ENCODE measurements at places on chromosomes 2 and 18.

DNA sequence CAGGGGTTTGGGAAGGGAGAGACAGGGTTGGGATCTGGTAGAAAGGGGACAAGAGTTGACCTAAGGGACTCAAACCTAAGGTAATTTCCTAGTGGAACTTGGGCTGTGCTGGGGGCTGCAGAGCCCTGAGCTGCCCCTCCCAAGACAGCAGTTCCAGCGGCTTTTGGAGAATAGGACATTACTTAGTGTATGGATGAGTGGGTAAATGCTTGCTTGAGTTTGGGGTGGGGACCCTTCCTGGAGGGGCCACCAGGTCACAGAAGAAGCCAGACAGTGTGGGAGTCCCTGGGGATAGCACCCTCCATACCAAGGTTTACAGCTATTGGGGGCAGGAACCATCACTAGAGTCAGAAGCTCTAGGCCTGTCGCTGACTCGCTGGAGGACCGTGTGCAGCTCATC is 111.5 kb downstream of the CAPN13 start:
- DNase-seq = no peak

DNA sequence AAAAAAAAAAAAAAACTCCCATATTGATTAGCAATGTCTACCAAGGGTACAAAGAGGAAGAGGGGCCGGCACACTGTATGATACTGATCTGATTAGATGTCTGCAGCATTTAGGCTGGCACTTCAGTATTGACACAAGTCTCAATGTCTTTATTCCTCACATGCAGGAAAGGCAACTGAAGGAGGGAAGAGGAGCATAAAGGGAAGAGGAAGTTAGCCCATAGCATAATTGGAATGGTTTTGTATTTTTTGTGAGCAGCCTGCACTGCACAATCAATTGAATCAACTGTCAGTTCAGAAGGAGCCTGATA is 79.0 kb downstream of the DNER start:
- DNase-seq = no peak

DNA sequence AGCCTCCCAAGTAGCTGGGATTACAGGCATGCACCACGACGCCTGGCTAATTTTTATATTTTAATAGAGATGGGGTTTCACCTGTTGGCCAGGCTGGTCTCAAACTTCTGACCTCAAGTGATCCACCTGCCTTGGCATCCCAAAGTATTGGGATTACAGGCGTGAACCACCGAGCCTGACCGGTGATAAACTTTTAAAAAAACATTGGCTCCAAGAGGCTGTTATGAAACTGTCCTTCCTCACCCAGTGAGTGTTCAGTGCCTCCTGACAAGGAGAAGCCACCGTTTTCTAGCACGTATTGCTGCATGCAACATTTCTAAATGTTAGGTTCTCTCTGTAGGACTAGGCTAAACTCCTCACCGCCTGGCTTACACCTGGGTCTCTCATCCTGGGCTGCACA is 63.3 kb downstream of the EDAR start:
- no peak for DNase-seq

DNA sequence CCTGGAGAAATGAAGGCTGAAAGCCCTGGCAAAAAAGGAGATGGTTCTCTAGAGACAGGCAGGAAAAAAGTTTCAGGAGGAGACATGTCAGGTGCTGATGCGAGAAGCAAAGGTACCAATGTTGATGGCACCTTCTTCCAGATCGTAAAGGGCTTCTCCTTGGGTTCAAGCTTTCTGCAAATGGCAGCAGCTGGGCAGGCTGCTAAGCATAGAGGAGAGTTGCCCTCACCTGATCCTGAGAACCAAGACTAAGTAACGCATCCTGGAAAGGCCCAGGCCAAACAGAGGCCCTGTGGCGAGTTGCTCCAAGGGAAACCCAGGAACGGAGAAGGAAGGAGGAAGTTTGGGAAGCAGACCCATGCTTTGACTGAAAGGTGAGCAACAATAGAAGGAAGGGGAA is 23.6 kb upstream of the AFTPH start:
- no peak for DNase-seq

GRCh38 chr18:56999823-57000222 is 147.1 kb upstream of the BOD1L2 start:
- DNase-seq = no peak

DNA sequence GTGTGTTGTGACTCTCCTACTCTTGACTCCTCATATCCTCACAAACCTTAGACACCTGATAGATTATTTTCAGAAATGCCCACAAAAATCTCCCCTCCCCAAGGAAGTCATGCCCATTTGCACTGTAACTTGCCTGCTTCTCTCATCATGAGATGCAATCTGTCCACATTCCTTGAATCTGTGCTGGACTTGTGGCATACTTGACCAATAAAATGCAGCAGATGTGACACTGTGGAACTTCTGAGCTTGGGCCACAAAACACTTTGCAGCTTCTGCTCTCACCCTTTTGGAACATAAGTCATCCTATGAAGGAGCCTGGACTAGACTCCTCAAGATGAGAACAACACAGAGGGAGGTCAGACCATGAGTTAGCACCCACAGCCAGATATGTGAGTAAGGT is 4.4 kb upstream of the PID1 start:
- no peak for DNase-seq

GRCh38 chr18:57475903-57476302 is 40.7 kb downstream of the ONECUT2 start:
- DNase-seq = no peak

DNA sequence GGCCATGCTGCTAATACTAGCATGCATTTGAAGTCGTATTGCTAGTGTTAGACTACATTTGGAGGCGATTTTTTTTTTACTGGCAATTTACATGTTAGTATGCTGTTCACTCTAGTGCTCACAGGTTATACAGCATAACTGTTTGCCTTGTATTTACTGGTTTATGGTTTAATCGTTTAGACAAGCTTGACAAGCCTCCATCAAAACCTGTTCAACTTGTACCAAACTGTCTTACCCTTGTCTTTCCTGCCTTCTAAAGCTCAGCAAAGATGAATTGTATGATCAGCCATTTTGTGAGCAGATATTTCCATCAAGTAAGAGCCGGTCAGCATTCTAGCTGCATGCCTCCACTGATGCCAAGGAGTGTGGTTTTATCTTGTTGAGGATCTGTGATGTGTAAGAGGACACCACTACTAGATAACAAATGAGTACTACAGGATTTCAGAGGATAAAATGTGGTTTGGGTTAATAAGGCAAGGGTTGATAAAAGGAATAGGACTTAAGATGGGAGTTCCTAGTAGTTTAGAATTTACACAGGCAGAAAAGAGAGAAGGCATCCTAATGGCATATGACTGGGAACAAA is 68.4 kb upstream of the ITM2C start:
- no peak for DNase-seq

GRCh38 chr2:134499307-134499926 is 219.4 kb downstream of the TMEM163 start:
- DNase-seq = no peak

- peak; percentile 32 for DNase-seq
Observed at GRCh38 chr2:59389240-59389639, 1148.1 kb upstream of the FANCL start.

- DNase-seq = no peak
Observed at GRCh38 chr2:207490441-207490840, 39.3 kb upstream of the CREB1 start.

GRCh38 chr2:219636144-219636915 is 8.9 kb downstream of the SLC4A3 start:
- no peak for DNase-seq

DNA sequence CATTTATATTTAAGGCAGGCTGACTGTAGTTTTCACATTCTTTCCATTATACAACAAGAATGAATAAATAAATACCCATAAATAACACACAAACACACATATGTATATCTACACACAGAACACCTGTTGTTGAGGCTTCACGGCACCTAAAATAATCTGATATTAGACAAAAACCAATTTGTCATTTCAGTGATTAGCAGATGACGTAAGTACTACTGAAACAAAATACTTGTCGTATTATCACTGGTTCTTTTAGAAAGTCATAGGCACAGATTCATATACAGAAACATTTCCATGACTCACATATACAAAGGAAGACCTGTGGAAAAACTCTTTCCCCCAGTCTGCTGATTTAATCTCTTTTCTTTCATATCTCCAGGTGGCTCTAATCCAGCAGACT is 1113.4 kb upstream of the FANCL start:
- DNase-seq = no peak

GRCh38 chr18:42458226-42458625 is 503.2 kb downstream of the PIK3C3 start:
- no peak for DNase-seq

GRCh38 chr2:99150706-99151105 is 4.0 kb downstream of the TSGA10 start:
- DNase-seq = no peak

DNA sequence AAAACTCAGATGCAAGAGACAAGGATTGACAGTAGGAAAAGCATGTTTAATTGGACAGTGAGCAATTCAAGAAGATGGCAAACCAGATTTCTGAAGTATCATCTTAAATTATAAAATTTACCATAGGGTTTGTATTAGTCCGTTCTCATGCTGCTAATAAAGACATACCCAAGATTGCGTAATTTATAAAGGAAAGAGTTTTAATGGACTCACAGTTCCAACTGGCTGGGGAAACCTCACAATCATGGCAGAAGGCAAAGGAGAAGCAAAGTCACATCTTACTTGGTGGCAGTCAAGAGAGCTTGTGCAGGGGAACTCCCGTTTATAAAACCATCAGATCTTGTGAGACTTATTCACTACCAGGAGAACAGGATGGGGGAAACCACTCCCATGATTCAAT is 24.0 kb upstream of the NOL4 start:
- no peak for DNase-seq

GRCh38 chr2:9200633-9201015 is 6.0 kb upstream of the ASAP2 start:
- DNase-seq = no peak

GRCh38 chr2:47300609-47301276 is 102.2 kb upstream of the MSH2 start:
- DNase-seq = no peak

DNA sequence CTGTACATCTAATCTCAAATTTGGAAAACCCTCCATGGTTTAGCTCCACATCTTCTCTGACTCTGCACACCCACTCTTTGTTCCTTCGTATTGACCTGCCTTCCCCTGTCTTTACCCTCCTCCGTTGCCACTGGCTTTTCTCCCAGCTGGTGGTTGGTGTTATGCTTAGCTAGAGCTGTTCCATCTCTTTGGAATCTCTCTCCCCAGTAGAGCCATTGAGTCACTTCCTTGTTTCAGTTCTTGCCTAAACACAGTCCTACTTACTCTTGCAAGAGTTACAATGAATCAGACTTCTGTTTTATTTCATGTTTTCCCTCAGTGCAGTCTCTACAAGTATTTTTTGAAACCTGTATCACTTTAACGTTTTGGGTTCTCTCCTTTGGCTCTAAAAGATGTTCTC is 263.9 kb downstream of the LTBP1 start:
- DNase-seq = peak; percentile 36

Data from Calu3 (cell line).